Neural cell (in vitro differentiated cells): ENCODE measurements at places on chromosomes 12 and 14. TPM values are rescaled to one million over a fixed set of nuclear protein-coding genes. Genes with fewer than 3 reads are reported as not detected.

The GPX2 gene
- not detected in 2 replicates for polyA plus RNA-seq

The TSPAN19 gene
- 3.5 and 4.8 TPM in 2 replicates for polyA plus RNA-seq

The NINJ2 gene
- not detected in 2 replicates for polyA plus RNA-seq

The CARMIL3 gene
- polyA plus RNA-seq = 43.6 and 49.3 TPM in 2 replicates

The SPIC gene
- polyA plus RNA-seq = not detected in 2 replicates

The NUDT14 gene
- 33.7 and 55.0 TPM in 2 replicates for polyA plus RNA-seq

The RNF34 gene
- polyA plus RNA-seq = 64.0 and 68.8 TPM in 2 replicates

The RTL1 gene
- 0.20 TPM in 1 of 2 replicates, not detected in the other for polyA plus RNA-seq

The SAMD15 gene
- 2.8 and 5.8 TPM in 2 replicates for polyA plus RNA-seq

The MEG3 gene
- not detected in 2 replicates for polyA plus RNA-seq

The NPAS3 gene
- 0.64 and 1.3 TPM in 2 replicates for polyA plus RNA-seq
